Urinary bladder (tissue), 4 donors: ENCODE measurements at places on chromosomes 7 and 10. TPM values are rescaled to one million over a fixed set of nuclear protein-coding genes. Genes with fewer than 3 reads are reported as not detected.

- no peak for DNase-seq
Observed at GRCh38 chr10:61931620-61932332, 30.3 kb downstream of the ARID5B start.

- no peak for DNase-seq
Observed at GRCh38 chr7:137395420-137395819, 51.9 kb upstream of the PTN start.

DNA sequence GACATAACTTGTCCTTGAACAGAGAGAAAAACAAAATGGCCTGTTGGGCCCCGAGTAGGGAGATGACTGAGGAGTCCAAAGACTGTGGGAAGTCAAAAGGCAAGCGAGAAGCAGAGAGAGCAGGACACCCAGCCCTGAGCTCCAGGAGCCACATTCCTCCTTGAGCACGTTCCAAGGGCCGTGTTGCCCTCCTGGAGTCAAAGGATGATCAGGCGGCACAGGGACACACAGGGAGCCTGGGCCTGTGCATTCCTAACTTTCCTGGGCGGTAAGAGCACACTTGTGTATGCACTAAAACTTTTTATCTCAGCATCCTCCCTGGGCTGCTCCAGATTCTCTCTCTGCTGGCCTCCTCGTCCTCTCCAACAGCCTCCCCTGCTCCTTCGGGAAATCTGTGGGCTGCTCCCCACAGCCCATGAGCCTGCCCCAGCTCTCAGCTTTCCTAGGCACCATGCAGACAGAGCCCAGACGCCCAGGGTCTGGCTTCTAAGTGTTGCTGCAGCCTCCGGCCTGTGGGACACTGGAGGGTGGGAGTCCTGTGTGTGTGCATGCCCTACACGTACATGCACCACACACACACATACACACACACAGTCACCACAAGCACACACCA is 281.8 kb downstream of the POU6F2 start:
- DNase-seq: no peak

- DNase-seq: no peak
Observed at GRCh38 chr10:52541006-52541473, 227.0 kb downstream of the DKK1 start.

GRCh38 chr10:44008270-44008916 is 359.7 kb upstream of the ZNF32 start:
- DNase-seq: no peak

POLR2J2 gene
- 0.48 TPM for polyA plus RNA-seq
